ENCODE measurements at places on chromosomes 1 and 21.

- no peak for DNase-seq
Measured at GRCh38 chr1:33507661-33508060, 35.2 kb downstream of the ZSCAN20 start.

DNA sequence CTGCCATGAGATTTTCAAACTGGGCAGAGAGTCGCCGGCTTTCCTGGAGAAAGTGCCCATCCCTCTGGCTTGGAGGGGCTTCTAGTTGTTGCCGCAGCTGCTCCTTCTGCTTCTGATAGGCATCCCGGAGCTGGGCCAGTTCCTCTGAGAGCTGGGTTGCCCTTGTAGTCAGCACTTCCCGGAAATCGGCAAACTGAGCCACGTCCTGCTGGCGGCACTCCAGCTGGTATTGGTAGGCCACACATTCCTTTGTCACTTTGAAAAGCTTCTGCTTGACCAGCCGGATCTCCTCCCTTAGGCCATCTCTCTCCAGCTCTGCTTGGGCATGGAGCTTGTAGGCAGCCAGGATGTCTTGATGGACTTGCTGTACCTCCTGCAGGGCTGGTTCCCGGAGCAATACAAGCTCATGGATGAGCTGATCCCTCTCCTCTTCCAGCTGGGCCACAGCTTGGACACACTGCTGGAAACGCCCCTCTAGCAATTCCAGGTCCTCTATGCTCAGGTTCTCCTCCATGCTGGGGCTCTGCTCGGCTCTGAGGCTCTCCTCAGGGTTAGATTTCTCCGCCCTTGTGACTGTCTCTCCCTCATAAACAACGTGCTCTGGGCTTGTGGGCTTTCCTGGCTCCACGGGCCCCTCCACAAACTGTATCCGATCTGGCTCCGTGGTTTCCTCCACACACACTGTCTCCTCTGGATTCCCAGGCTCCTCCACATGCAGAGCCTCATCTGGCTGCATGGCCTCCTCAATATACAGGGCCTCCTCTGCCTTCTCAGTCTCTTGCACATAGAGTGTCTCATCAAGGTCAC lies 7.3 kb downstream of the SYNC start:
- no peak for DNase-seq

DNA sequence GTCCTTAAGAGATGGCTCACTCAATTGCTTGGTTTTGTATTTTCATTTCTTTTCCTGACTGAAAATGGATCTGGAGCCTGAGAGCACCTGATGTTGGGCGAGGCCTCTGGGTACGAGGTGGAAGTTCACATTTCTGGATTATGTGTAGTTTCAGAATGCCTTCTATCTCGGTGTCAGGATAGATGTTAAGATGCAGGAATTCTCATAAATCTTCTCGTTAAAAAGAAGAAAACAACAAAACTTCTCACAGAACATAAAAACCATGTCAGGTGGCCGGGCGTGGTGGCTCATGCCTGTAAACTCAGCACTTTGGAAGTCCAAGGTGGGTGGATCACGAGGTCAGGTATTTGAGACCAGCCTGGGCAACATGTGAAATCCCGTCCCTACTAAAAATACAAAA lies 101.8 kb downstream of the RHOU start:
- no peak for DNase-seq

DNA sequence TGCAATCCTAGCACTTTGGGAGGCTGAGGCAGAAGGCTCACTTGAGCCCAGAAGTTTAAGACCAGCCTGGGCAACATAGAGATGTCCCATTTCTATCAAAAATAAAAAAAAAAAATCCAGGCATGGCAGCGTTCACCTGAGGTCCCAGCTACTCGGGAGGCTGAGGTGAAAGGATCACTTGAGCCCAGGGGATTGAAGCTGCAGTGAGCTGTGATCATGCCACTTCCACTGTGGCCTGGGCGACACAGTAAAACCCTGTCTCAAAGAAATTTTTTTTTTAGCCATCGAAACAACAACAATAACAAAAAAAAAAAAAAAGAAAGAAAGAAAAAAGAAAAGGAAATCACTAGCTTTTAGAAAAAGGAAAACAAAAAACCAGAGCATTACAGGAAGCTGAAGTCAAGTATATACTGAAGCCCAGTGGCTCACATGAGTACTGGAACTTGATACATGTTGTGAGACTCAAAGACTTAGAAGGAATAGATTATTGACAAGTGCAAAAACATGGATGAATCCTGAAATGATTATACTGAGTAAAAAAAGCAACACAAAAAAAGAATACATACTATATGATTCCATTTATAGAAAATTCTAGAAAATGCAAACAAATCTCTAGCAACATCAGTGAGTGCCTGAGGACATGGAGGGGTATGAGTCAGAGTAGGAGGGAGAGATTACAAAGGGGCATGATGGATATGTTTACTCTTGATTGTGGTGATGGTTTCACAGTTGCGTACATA lies 6.1 kb upstream of the RABGAP1L start:
- no peak for DNase-seq

GRCh38 chr1:6075748-6076147 lies 30.1 kb downstream of the KCNAB2 start:
- no peak for DNase-seq

GRCh38 chr1:29474274-29475244 lies 238.2 kb downstream of the PTPRU start:
- DNase-seq = no peak

GRCh38 chr1:94541246-94542087 lies at the start of gene F3:
Gene F3, minus strand, starts transcription at chr1:94541759. Its CDS starts 123 bp downstream, at chr1:94541636.
- peak; percentile 39 for DNase-seq

DNA sequence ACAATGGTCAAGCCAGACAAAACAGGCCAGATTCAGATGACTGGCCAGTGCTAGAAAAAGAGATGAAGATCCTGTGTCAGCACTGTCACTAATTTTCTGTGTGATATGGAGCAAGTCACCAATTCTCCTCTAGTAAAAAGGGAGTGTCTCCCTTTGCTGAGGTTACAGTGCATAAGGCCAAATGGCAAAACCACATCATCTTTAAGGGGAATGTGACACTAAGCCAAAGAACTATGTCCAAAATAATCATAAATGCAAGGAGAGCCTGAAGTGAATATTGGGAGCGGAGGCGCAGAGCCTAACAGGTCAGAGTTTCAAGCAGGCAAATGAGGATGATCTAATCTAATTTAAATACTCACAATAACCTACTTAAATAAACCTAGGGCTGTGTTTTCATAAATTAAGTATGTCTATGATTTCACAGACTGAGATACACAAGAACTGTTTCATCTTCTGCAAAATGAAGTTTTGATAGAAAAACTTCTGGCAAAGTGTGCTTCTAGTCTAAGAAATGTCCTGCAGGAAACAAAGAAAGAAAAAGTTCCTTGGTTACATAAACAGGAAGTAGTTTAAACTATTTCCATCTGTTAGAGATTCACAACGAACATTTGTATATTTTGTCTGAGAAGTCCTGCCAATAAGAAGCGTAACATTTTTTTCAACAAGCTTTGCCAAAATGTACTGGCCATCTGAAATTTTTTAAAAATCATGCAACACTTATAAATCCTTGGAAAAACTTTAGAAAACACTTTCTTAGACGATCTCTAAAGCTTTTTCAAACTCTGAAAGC lies 290.2 kb downstream of the LRRC40 start:
- DNase-seq = no peak

- no peak for DNase-seq
Measured at GRCh38 chr21:45266518-45267389, 20.9 kb downstream of the POFUT2 start.
